Mesothelial cell of epicardium (in vitro differentiated cells): ENCODE measurements at places on chromosomes 1 and 21. TPM values are rescaled to one million over a fixed set of nuclear protein-coding genes. Genes with fewer than 3 reads are reported as not detected.
A peak's percentile ranks its signal among the peaks of the same experiment; 100 is the strongest.

REN gene
- total RNA-seq: 0.29 to 0.41 TPM in 2 of 3 replicates, not detected in the other

GRIK3 gene
- total RNA-seq: 0.05 TPM in 1 of 3 replicates, not detected in the others

GRCh38 chr21:15679630-15680029, 50.2 kb upstream of the USP25 start:
- H3K4me1 ChIP-seq: peaks cover 2% of the 10 kb centered on the region
- no peak overlapping the region for H3K4me3 ChIP-seq
- H3K27me3 ChIP-seq: no peaks in the 10 kb centered on the region
- no peaks in the 10 kb centered on the region for H3K36me3 ChIP-seq

- H3K27me3 ChIP-seq: no peaks in the 10 kb centered on the region
- no peak overlapping the region for H3K4me3 ChIP-seq
- no peaks in the 10 kb centered on the region for H3K36me3 ChIP-seq
- no peak for DNase-seq
- peaks cover 2% of the 10 kb centered on the region for H3K4me1 ChIP-seq
These were observed 585.8 kb upstream of the ZRANB2 start for GRCh38 chr1:71666609-71667008.

GRCh38 chr1:206909161-206909882, 12.1 kb downstream of the IL24 start:
- peak overlapping the region; percentile 66 for H3K27ac ChIP-seq
- H3K27me3 ChIP-seq: peaks cover 88% of the 10 kb centered on the region
- H3K4me3 ChIP-seq: peak overlapping the region; percentile 66
- no peaks in the 10 kb centered on the region for H3K36me3 ChIP-seq

GRCh38 chr1:202152399-202152798, 7.9 kb upstream of the ARL8A start:
- H3K4me3 ChIP-seq: no peak overlapping the region
- H3K4me1 ChIP-seq: peaks cover 12% of the 10 kb centered on the region
- DNase-seq: no peak
- H3K27ac ChIP-seq: no peak overlapping the region
- H3K27me3 ChIP-seq: no peaks in the 10 kb centered on the region

DNA sequence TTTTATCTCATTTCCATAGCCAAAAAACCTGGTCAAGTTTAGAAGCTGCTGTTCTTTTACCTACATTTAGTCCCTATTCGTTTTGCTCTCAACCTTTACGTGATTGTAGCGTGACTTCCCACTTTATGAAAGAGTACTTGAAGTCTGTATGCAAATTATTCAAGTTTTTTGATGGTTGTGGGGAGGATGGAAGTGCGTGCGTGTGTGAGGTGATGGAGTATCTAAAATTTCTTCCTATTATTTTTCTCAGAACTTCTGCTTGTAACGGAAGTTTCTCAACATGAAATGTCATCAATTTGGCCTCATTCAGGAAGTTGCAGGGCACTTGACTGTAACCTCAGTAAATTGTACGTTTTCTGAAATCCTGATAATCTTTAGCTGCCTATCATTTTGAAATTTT, 64.0 kb downstream of the SAMSN1 start:
- no peak overlapping the region for H3K27ac ChIP-seq
- H3K4me1 ChIP-seq: peaks cover 6% of the 10 kb centered on the region
- no peak overlapping the region for H3K4me3 ChIP-seq
- DNase-seq: no peak
- no peaks in the 10 kb centered on the region for H3K27me3 ChIP-seq
- no peaks in the 10 kb centered on the region for H3K36me3 ChIP-seq

- H3K27me3 ChIP-seq: no peaks in the 10 kb centered on the region
- no peak overlapping the region for H3K4me3 ChIP-seq
- peaks cover 13% of the 10 kb centered on the region for H3K36me3 ChIP-seq
- no peak for DNase-seq
- H3K4me1 ChIP-seq: peaks cover 13% of the 10 kb centered on the region
These were observed 22.7 kb upstream of the NBL1 start for GRCh38 chr1:19621274-19621950.

GRCh38 chr1:9657521-9658032, 6.0 kb downstream of the PIK3CD start:
- no peaks in the 10 kb centered on the region for H3K36me3 ChIP-seq
- no peak overlapping the region for H3K4me3 ChIP-seq
- no peak for DNase-seq
- no peak overlapping the region for H3K27ac ChIP-seq
- H3K27me3 ChIP-seq: peaks cover 37% of the 10 kb centered on the region
- H3K4me1 ChIP-seq: peaks cover 6% of the 10 kb centered on the region

DNA sequence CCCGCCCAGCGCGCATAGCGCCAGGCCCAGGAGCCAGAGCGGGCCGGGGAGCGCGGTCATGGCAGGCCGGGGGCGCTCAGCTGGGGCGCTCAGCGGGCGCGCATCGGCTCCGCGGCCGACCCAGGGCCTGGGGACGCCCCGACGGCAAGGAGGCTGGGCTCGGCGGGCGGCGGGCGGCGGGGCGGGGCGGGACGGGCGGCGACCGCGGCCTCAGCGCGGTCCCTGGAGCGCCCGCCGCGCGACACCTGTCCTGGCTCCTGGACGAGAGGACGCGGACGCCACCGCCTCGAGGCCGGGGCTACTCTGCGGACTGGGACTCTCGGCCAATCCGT, 273 bp downstream of the BMP8B start:
- peaks cover 76% of the 10 kb centered on the region for H3K27me3 ChIP-seq
- H3K4me3 ChIP-seq: no peak overlapping the region
- peaks cover 3% of the 10 kb centered on the region for H3K4me1 ChIP-seq
- H3K27ac ChIP-seq: no peak overlapping the region
- DNase-seq: no peak

- H3K27ac ChIP-seq: no peak overlapping the region
- H3K36me3 ChIP-seq: no peaks in the 10 kb centered on the region
- peaks cover 8% of the 10 kb centered on the region for H3K27me3 ChIP-seq
- DNase-seq: no peak
These were observed 2.7 kb downstream of the HIVEP3 start for GRCh38 chr1:41915786-41916571.
